ENCODE measurements at places on chromosomes 12 and 14.
A peak's percentile ranks its signal among the peaks of the same experiment; 100 is the strongest.

DNA sequence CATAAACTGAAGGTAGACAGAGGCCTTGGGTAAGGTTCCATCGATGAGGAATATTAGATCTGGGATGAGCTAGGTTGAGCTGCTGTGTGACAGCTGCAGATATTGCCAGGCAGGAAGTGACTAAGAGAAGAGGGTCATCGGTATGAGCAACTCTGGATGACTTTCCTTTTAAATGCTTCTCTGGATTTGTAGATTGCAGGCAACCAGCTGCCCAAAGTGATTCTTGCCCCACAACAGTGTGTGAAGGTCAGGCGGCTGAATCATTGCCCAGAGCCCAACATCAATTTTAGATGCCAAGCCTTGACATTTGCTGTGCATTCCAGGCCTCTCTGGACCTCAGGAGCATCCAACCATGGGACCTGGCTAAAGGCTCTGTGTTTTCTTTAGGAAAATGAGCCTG lies 255.9 kb downstream of the DPF3 start:
- DNase-seq = no peak

GRCh38 chr12:66533767-66534166 lies 145.1 kb downstream of the GRIP1 start:
- no peak for DNase-seq

- DNase-seq = peak; percentile 54
Measured at GRCh38 chr12:90102957-90103652, 394.5 kb upstream of the ATP2B1 start.

DNA sequence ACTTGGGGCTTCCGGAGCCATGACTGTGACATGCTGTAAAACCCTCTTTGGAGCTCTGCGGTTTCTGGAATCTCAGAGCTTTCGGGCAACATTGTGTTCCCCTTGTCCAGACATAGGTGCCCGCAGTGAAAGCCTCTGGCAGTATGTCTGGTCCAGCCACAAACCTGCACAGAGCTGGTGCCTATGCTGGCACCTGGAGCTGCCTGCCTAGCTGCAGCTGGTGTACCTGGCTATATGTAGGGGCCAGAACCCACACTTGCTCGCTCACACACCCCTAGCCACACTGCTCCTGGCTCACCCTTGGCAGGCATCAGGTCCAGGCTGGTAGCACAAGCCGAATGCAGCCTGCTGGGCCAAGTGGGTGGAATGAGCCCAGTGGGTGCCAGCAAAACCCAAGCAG lies 861.1 kb downstream of the FLRT2 start:
- DNase-seq = no peak

GRCh38 chr14:23573384-23574015 lies 5.1 kb downstream of the JPH4 start:
- DNase-seq = no peak

GRCh38 chr14:100304825-100305323 lies 1.4 kb downstream of the SLC25A29 start:
- no peak for DNase-seq

All from stimulated activated naive CD4-positive, alpha-beta T cell (primary cell).